ENCODE measurements at places on chromosomes 5 and 9.

DNA sequence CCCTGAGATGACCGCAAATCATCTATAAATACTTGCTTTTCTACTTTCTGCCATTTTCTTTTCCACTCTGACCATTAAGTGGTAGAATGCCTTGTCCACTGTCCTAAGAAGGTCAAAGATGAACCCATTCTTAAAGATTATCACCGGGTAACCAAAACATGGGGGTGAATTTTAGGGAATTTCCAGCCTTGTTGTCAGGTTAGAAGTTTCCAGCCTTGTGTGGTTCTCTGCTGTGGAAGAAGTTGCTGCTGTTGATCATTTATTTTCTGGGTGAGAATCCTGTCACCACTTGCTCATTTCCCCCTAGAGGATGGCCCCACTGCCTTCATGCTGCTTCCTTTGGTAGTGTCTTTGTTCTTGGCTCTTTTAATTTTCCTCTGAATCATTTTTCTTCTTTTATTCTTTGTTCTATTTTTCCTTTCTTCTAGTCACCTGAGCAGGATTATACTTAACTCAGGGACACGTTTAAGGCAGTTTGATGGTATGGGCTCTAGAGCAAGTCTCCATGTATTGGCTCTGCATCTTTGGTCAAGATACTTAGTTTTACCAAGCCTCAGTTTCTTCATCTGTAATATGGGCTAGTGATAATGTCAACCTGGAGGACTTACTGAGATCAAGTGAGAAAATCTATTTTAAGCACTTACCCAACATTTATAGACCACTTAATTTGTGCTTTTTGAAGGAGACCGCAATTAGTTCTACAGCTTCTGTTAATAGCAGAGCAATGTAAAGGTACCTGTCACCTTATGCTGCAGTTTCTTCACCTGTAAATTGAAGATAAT is 266.2 kb downstream of the ARHGAP26 start:
- no peak for DNase-seq

DNA sequence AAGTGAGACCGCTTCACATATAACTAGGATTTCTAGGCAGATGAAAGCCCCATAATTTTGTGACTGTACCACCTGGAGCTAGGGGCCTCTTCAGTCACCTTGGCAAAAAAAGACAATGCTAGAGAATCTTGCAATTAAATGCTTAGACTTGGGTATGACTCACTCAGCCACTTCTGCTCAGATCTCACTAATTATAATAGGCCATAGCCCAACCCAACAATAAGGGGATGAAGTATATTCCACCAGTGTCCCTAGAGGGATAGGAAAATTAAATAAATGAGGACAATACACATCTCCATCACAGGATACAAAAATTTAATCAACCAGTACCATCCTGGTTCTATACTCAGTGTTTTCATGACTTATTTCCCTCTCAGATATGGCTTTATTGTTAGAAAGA is 1079.9 kb upstream of the C9orf72 start:
- no peak for DNase-seq

DNA sequence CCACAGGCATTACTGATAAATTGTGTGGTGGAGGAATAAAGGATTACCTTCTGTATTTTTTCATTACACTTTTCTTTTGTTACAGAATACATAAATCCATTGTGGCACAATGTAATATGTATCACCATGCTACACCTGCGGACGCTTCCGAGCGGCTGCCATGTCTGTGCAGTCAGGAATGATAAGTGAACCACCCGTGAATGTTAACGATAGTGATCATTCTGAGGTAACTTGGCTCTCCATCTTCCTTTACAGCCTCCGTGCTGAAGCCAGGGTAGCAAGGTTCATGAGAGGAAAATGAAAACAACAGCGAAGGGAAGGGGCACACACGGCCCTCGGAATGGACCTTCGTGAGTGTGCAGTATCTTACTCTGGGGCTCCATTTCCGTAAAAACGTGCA is 161.2 kb downstream of the MAPKAP1 start:
- no peak for DNase-seq

DNA sequence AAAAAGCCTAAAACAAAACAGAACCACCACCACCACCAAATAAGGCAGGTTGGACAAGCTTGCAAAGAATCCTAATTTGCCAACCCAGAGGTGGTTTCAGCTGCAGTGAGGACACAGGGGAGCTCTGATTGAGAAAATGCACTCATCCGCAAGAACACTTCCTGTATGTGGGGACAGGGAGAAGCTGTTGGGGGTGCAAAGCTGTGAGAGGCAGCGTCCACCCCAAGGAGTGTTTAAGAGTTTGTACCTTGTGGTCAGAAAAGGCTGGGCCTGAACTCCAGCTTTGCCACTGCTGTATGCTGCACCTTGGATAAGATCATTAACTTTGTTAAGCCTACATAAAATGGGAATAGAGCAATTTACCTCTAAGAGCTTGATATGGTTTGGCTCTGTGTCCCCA is 511.7 kb downstream of the BNC2 start:
- DNase-seq = no peak

- no peak for DNase-seq
These were observed 84.5 kb downstream of the ACER2 start for GRCh38 chr9:19493174-19493811.

DNA sequence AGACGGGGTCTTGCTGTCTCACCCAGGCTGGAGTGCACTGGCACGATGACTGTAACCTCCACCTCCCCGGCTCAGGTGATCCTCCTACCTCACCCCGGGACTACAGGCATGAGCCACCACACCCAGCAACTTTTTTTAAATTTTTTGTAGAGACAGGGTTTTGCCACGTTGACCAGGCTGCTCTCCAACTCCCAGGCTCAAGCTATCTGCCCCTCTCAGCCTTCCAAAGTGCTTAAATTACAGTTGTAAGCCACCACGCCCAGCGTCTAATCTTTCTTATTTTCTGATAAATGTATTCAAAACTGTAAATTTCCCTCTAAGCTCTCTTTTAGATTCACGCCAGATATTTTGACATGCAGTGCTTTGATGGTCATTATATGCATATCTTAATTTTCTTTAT is 10.3 kb downstream of the FRRS1L start:
- DNase-seq = no peak

GRCh38 chr5:116759860-116760640 is 185.4 kb upstream of the SEMA6A start:
- DNase-seq = no peak

DNA sequence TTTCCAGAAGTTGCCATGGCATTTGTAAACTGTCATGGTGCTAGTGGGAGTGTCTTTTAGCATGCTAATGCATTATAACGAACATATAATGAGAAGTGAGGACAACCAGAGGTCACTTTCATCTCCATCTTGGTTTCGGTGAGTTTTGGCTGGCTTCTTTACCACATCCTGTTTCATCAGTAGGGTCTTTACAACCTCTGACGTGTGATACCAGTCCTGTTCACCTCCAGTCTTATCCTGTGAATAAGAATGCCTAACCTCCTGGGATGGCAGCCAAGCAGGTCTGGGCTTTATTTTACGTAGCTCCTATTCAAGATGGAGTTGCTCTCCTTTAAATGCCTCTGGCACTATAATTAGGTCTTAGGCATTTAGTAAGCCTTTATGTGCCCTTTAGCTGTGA is 20.4 kb upstream of the RFK start:
- no peak for DNase-seq

- DNase-seq = no peak
These were observed 209.2 kb downstream of the DIRAS2 start for GRCh38 chr9:90433398-90433941.

- no peak for DNase-seq
These were observed 65.8 kb upstream of the STXBP1 start for GRCh38 chr9:127546125-127546832.

DNA sequence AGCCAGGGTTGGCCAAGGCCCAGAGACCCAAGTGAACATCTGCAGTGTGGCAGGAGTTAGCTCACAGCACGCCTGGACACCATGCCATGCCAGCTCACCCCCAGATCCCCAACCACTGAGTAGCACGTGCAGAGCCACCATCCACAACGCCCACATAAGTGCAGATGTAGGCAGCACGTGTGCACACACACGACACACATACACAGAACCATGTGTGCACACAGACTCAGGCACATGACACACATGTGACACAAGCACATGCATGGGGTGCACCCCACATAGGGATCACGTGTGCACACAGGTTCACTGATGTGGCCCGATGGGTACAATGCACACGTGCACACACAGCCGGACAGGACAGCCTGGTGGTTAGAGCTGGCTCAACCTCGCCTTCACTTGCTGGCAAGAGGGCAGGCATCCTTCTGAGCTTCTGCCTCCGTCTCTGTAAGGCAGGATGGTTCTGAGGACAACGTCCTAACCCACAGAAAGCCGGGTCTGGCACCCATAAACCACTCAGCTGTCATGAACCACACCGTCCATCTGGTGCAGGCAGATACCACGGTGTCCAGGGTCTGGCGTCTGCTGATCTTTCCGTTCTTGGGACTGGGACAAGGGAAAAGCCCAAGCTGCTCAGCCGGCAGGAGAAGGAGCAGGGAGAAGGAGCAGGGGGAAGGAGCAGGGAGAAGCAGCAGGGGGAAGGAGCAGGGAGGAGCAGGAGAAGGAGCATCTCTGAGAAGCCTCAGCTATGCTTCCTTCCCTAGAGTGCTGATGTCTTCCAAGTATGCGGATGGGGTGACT is 12.0 kb downstream of the LRRC26 start:
- no peak for DNase-seq

DNA sequence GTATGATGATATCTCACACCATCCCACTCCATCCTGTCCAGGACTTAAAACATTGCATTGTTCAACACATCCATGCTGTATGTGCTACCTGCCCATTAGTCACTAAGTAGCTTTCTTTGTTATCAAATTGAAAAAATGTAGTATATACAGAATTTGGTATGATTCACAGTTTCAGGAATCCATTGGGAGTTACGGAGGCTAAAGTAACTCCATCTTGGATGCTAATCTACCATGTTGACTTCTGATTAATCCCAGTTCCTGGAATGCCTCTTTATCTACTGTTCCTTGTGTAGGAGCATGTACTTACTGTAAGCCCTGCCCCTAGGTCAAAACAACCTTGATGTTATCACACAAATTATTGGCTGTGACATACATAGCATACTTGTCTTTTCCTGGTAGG is 38.9 kb upstream of the FOXB2 start:
- DNase-seq = no peak

DNA sequence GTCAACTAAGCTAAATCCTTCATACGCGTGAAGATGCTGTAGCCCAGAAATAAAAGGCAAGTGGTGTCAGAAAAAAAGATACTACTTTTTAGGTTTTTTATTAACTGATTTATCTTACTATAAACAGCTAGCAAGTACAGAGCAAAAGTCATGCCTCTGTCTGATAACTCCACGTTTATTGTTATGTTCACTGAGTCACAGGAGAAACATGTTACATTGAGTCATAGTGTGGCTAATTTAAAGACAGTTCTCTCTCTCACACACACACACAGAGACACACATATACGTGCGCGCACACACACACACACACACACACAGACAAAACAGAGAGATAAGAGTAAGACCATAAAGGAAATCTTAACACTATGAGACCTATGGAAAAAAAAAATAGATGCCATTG is 770.0 kb upstream of the CDH10 start:
- no peak for DNase-seq

GRCh38 chr9:33109097-33109496 is 32.6 kb upstream of the SMU1 start:
- DNase-seq = no peak

- DNase-seq = no peak
These were observed 396.5 kb upstream of the MEF2C start for GRCh38 chr5:89279391-89280036.

DNA sequence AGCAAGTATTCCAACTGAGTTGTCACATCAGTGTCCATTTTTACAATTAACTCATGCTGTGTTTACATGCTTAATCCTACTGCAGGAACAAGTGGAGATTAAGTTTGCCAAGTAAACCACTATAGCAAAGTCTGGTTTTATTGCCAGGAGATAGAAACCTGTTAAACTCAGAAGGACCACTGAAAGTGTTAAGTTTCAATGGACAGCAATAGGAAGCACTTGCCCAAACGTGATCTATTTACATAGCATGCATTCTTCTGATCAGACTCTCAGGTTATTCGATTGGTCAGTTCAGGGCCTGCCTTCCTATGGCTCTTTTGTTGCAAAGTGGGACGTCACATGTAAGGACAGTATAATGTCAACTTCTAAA is 28.0 kb upstream of the IFNK start:
- no peak for DNase-seq

- DNase-seq = no peak
These were observed 30.2 kb upstream of the ANXA1 start for GRCh38 chr9:73121375-73121935.

GRCh38 chr5:91849069-91849468 is 466.0 kb upstream of the ARRDC3 start:
- DNase-seq = no peak

DNA sequence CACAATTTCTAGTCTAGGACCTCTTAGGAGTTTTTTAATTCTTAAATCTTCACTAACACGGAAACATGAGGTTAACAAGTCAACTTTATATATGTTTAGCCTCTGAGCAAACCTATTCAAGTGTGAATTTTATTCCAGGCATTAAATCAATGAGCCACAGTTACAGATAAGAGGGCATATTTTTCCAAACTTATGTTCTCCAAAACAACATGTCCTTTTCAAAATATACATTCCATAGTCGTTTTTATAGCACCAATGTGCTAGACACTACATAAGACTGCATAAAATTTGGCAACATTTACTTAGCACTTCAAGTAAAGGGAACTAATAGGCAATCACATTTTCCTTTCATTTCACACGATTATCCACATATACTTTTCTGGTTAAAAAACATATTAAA is 6.5 kb downstream of the TMEM245 start:
- DNase-seq = no peak

DNA sequence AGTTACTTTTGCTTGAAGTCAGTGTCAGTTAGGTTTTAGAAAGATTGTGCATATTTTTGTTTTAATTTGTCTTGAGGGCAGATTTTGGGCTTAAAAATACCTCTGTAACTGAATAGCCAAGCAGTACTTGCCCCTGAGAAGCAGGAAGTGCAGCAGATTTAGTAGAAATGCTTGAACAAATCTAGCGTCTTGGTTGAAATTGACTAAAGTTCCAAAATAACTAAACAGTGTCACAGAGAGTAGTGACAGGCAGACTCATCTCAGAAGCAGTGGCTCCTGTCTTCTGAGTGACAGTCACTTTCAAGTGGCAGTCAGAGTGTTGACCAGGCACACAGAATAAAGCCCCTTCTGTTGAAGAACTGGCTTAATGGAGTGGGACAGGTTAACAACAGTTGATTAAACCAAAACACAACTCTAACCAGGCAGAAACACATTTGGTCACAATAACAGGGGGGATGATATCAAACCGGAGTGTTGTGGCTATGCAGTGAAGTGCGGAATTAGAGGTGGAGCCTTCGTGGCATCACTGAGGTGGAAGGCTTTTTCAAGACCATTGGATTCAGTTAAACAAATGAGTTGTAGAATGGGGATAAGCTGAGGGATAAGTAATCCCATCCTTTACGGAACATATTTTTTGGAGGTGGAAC is 29.1 kb downstream of the TRIO start:
- DNase-seq = no peak

GRCh38 chr9:71624728-71625127 is 143.6 kb downstream of the CEMIP2 start:
- DNase-seq = no peak

All from activated T-cell treated with anti-CD3 and anti-CD28 coated beads for 48 hours (primary cell).